Foreskin melanocyte (primary cell): ENCODE measurements at places on chromosomes 5 and 9.

GRCh38 chr5:150582241-150583109 is 58.0 kb upstream of the SYNPO start:
- no peak for DNase-seq

DNA sequence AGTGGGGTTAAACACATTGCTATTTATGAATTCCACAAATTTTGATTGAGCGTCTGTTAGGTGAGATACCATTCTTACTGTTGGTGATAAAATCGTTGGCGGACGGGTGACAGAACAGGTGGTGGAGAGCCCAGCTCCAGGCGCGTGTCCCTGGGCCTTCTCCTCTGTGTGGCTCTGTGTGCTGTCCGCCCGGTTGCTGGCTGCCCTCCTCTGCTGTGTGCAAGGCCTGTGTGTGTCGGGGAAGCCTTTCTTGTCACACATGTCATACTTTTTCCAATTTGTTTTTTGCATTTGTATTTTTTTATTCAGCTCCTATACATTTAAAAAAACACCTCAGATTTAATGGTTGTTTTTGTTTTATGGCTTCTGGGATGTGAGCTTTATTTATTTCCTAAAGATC is 33.9 kb downstream of the TENT4A start:
- DNase-seq = no peak

- no peak for DNase-seq
These were observed 5.0 kb upstream of the RHOBTB3 start for GRCh38 chr5:95725937-95726810.

DNA sequence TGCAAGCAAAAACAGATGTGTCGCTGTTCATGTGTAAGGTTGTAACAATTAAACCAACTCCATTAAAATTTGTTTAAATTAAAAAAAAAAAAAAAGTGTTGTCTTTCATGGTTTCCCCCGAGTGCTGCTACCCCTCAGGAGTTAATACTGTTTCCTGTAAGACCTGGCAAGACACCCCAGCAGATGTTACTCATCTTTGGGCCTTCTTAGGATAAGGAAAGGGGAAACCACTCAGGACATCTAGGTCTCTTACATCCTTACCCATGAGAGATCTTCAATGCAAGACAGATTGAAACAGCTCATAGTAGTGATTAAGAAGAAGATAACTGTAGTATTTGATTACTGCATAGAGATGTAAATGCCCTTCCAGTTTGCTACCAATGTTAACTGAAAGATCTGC is 33.5 kb upstream of the F2R start:
- DNase-seq = no peak

DNA sequence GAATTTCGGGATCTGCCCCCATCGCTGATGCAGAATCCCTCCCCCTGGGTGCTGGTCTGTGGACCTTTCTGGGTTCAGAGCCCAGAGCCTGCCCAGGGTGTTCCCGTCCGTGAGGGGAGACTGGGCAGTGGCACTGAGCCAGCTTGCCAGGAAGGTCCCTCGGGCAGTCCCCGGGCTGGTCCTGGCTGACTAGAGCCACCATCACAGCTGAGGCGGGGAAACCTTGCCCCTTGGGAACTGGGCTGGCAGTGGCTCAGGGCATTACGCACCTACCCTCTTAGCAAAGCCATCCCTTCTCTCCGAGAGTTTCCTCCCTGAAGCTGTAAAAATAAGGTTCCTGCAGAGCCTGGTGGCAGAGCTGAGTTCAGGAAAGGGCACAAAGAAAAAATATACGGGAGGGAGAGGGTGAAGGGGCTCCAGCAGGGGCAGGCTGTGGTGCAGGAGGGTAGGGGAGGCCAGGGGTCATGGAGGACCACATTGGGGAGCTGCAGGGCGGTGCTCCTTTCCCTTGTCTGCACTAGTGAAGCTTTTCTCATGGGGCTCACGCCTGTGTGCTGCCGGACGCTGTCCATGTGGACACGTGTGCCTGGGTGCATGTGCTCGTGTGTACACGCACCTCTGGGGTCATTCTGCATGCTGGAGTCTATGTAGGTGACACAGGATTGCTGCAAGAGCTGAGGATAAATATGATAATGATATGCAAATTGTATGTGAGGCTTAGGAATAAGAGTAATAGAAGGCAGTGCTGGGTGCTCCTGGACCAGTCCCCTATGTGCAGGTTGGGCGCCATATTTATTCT is 118.9 kb downstream of the LHX2 start:
- no peak for DNase-seq

DNA sequence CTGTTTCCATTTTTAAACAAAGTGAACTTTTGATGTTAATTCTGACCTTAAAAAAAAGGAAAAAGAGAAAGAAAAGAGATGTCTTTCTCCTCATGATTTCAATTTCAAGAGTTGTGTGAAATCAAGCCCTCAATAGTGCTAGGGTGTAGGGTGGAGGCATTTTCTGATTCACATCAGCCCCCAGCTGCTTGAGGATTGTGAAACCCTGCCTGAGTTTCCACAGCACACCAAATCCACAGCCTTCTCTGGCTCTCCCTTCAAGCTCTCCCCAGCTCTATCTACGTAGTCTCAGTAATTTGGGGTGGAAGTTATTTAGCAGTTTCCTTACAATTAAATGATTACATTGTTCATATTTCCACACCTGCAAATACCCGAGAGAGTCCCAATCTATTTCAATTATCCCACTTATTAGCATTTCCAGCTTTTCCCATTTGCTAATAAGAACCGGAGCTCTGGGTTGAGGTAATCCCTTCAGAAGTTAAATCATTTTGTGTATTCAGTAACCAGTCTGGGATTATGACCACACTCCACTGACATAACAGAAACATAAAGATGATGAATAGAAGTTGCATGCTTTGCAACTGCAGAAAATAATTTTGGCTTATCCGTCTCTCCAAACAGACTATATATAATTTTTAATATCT is 54.9 kb downstream of the MTX3 start:
- DNase-seq = peak; percentile 16

DNA sequence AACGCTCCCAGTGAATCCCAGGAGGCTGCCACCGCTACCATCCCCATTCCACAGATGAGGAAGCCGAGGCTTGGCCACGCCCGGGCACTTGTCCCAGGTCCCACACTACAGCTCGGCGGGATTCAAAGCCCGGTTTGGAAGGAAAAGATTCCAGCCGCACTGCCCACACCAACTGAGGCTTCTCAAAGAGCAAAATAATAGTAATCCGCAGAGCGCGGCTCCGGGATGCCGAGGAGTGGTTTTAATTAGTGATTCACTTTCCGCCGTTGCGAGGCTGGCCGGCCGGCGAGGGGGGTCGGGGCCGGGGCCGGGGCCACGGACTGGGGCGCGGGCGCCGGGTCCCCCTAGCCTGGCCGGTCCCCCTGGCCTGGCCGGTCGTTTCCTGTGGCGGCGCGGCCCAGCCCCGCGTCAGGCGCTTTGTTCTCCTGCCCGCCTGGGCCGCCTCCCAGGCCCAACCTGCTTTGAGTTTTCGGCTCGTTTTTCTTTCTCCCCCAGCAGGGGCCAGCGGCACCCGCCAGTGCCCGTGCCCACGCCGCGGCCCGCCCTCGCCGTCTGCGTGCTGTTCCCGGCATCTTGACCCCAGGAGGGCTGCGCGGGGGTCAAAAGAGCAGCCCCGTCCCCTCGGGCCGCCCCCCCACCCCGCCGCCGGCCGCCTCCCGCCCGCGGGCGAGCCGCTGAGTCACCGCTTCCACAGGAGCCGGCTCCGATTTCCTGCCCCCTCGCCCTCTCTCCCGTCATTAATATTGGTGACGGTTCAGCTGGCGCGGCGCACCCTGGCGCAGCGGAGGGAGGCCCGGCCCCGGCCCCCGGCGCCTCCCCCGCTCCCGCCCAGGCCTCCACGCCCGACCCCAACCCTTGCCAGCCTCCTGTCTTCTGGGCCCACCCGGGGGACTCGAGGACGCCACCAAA is 31.2 kb downstream of the FGF18 start:
- DNase-seq = no peak

DNA sequence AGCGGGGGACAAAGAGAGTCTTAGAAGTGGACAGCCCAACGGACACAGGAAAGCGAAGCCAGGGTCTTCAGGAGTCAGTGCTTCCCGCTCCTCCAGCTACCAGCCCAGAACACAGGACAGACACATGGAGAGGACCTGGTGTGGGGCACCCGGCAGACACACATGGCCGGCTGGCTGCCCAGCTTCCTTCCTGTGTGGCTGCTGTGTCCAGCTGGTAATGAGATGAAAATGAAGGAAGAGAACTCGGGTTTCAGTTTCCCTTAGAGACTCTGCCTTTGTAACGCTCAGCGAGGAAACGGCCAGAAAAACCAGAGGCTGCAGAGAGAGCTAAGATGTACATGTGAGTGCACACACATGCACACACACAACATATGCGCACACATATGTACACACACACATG is 87.5 kb downstream of the SECISBP2 start:
- DNase-seq = no peak

DNA sequence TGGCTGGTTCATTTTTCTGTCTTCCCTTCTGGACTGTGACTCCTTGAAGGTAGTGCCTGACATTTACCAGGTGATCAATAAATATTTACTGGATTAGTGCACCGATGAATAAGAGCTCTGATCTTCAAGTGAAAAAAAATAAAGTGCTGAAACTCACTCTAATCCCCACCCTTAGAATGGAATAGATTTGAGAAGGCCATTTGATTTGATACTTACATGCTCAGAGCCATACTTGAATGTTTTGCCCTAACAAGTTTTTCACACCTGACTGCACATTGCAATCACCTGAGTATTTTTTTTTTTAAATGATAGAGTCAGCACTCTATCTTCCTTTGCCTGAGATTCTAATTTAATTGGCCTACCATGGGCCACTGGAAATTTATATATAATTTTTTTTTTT is 105.7 kb downstream of the LRRC70 start:
- DNase-seq = no peak

GRCh38 chr9:90127923-90128322 is 514.7 kb downstream of the DIRAS2 start:
- no peak for DNase-seq

- no peak for DNase-seq
These were observed 25.2 kb downstream of the WNK2 start for GRCh38 chr9:93209097-93209496.

DNA sequence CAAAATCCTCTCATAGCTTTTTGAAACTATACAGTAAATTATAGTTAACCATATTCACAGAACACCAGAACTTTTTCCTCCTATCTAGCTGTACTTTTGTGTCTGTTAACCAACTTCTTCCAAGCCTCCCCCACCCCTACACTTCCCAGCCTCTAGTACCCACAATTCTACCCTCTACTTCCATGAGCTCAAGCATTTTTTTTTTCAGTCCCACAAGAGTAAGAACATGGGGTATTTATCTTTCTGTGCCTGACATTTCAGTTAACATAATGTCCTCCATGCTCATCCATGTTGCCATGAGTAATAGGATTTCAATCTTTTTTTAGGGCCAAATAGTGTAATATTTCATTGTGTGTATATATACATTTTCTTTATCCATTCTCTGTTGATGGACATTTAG is 128.3 kb upstream of the MAN2A1 start:
- no peak for DNase-seq

- DNase-seq = no peak
These were observed 178.1 kb downstream of the SLF1 start for GRCh38 chr5:94796586-94796985.

- DNase-seq = no peak
These were observed 4.1 kb downstream of the PAX5 start for GRCh38 chr9:37029776-37030610.

DNA sequence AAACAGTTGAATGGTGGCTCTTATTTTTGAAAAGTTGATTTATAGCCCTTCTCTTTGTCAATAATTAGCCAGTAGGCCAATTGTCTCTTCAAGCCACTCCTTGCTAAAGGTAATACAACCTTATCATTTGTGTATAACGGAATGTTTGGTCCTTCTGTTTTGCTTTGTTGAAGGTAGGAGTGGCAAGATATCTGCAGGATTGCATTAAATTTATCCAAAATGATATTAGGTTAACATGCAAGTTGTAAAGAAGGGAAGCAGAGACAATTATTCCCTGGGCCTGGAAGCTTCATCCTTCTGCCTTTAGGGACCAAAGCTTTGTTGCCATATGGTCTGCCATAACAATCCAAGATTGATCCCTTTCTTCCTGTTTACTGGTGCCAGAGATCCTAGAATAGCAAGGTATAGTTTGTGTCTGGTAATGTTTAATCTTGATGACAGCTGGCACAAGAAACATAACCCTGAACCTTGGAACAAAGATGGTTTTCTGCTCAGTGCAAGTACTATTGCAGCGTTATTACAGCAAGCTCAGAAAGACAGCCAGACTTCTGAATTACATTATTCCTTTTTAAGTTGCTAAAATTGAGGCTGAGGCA is 15.5 kb upstream of the FSD1L start:
- no peak for DNase-seq

- DNase-seq = no peak
These were observed 48.1 kb downstream of the SPIN1 start for GRCh38 chr9:88436379-88436778.

DNA sequence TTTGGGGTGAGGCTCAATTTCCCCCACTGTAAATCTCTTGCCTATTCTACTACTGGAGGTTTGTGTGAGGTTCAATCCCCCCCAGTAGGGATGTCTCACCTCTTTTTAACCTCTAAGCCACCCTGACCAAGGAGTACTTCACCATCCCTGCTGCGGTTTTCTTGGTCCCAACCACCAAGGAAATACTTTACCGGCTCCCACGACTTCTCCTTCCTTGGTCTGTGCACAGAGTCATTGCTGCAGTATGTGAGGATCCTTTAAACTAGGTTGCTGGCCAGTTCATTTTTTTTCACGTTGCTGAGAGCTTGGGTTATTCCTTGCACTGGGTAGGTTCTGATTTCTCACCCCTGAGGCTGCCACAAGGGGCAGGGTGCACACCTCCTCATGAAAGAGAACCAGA is 22.5 kb upstream of the HMGCS1 start:
- DNase-seq = no peak

GRCh38 chr5:167512111-167512510 is 779.3 kb upstream of the WWC1 start:
- DNase-seq = no peak

GRCh38 chr9:107999890-108000289 is 510.3 kb upstream of the KLF4 start:
- DNase-seq = no peak

DNA sequence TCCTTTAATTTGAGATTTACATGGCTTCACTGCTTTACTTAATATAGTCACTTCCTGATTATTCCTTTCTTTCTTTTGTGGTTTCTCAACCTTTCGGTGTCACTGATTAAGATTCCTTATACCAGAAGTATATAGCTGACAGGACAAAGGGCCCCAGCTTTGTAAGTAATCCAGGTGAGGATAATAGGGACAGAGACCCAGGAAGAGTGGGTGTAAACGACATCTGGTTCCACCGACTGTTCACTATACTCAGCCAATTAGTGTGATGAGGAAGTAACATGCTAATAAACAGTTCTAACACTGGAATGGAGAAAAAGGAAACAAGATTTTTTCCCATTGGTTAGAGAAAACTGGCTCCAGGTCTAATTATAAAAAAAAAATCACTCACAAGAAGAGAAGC is 286.3 kb upstream of the EFNA5 start:
- no peak for DNase-seq

- DNase-seq = no peak
These were observed 29.4 kb upstream of the PURA start for GRCh38 chr5:140084541-140084940.

DNA sequence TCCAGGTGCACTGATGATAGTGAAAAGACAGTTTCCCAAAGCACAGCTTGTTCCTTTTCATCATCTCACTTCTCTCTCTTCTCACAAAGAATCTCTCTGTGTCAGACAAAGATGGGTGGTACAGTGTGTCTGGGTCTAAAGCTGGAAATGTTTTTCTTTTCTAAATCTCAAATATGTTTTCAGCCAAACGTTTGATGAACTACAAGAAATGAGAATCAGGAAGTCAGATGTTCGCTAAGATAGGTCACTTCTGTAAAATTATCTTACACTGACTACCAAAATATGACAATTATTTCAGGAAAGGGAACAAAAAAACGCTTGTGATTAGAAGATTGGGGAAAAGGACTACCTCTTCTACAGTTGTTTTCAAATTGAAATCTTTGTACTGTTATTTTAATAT is 708.8 kb downstream of the PTPRD start:
- no peak for DNase-seq
